ENCODE measurements at places on chromosomes 11 and 22. TPM values are rescaled to one million over a fixed set of nuclear protein-coding genes. Genes with fewer than 3 reads are reported as not detected.

DNA sequence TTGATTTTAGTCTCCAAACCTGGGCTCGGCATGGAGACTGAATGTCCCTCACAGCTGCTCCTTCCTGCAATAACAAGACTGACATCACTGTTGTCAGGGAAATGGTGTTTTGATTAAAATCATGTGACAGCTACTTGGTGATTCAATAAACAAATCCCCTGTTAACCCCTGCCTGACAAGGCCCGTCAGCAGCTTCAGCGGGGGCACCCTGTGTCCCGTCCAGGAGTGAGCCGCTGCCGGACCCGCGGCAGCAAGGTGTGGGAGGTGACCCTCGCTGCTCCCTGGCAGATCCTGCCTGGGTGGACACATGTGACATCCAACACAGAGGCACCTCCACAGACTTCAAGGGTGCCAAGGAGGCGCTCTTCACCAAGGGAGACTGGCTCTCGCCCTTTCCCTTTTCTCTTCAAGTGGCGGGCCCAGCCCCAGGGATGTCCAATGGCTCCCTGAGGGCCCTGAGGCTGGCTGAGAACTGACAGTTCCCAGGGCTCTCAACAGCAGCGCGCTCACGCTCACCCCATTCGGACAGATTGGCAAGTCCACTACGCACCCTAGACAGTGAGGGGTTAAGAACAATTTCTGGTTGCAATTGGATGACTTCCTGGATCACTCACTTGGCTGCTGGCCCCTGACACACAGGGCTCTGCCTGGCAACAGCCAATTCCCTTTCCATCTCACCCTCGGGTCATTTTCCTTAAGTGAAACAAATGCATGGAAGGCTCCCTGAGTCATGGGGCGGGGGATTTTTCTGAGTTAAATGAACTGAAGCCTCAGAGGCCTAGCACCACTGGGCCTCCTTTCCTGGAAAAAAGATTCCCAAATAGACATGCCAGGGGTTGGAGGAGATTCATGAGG lies 30.7 kb downstream of the PPP2R1B start:
- no peak for DNase-seq

The SLC22A6 gene
- total RNA-seq, result not detected

The NRGN gene
- total RNA-seq, result 4.9 TPM

The RCE1 gene
- total RNA-seq, result 32.7 TPM
